Stimulated activated CD4-positive, alpha-beta T cell treated with anti-CD3 and anti-CD28 coated beads, Interleukin-15, amount 100 ng/mL, for 1 hour (primary cell): ENCODE measurements at places on chromosomes 6 and 20.

DNA sequence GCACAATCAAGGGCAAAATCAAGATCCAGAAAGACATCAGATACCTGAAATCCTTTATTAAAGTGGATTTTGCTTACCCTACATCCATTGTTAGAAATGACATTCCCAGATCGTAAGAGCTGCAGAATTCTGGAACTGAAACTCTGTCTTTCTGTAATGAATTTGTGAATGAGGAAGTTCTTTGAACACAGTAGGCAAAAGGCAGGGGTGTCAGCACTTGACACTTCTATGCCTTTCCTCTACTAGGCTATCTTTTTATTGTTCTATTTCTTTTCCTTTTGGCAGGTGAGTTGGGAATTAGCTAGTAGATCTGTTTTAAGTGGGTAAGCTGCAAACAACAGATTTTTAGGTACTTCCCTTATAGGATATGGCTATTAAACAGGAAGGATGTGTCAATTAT lies 126.3 kb downstream of the CARMIL1 start:
- DNase-seq: no peak

GRCh38 chr6:35969646-35970045 lies 48.7 kb upstream of the SRPK1 start:
- no peak for DNase-seq

- DNase-seq: no peak
Observed at GRCh38 chr6:54115966-54116365, 4.7 kb downstream of the MLIP start.

- no peak for DNase-seq
Observed at GRCh38 chr20:1463971-1464570, 2.6 kb downstream of the NSFL1C start.

DNA sequence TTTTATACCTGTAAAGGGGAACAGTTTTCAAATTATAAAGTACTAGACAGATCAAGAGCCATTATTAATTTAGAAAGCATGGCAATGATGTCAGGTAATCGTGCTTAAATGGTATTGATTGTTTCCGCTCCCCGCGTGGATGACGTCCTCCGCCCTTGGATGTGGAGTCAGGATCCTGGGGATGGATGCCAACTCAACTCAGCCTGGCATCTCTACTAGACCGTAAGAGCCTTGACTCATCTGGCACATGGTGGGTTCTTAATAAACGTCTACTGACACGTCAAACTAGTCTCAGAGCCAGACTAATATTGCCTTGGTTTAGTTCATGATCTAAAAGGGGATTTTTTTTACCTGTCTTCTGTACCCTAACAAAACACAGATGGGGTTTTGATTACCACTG lies 80.2 kb downstream of the LRFN2 start:
- DNase-seq: no peak
